ENCODE measurements at places on chromosomes 7 and 10.

GRCh38 chr10:80686734-80687475, 149.2 kb downstream of the SH2D4B start:
- DNase-seq, result no peak

DNA sequence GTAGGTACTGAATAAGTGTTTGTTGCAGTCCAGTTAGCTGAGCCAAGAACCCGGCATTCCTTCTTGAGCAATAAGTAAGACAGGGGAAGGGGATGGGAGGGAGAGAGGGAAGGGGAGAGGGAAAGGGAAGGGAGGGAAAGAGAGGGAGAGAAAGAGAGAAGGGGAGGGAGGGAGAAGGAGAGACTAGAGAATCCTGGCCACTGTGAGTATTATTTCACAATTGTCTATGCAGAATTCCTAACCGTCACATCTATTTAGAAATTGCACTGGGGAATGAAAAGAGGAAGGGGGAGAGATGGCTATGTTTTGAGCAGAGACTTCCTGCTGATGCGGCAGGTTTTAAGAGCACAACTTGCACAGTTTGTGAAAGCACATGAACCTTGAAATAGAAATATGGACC, 251.4 kb upstream of the ZMIZ1 start:
- no peak for DNase-seq

DNA sequence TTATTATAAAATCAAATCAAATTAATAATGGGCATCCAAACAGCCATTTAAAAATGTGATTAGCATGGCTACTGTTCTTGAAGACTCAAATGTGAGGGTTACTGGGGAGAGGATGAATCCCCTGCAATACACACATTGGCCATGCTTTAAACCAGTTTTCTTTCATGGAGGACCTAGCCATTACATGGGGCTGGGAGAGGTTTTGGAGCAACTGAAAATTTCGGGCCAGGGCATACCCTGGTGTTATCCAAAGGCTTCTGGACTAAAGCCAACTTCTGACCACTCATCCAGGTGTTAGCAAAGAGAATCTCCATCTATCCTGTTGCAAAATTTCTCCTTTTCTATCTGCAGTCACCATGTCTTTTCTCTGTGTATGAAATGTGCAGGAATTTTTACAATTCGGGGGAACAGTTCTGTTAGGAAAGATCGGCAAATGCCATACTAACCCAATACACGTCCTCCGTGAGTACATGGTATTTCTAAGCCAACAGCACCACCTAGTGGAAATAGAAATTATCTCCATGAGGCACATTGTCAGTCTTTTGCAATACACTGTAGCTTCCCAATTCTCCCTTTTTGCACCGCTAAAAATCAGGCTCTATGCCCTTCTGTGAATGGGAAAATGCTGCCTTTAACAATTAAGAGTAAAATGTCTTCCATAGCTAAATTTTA, 47.0 kb upstream of the ZNF107 start:
- no peak for DNase-seq

DNA sequence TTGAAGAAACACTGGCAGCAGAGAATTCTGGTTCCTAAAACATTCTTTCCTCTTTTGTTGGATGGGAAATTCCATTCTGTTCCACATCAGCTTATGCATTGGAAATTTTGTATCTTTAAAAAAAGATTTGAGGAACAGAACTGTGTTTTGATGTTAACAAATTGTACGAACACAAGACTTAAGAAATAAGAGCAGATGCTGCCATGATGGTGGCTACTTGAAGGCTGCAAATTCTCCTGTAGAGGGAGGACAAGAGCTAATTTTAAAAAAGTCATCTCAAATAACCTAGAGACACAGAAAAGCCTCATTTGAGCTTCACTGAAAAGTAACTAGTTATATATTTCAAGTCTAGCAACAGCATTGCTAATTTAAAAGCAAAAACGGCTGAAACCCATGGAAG, 29.8 kb downstream of the NDUFB2 start:
- no peak for DNase-seq

DNA sequence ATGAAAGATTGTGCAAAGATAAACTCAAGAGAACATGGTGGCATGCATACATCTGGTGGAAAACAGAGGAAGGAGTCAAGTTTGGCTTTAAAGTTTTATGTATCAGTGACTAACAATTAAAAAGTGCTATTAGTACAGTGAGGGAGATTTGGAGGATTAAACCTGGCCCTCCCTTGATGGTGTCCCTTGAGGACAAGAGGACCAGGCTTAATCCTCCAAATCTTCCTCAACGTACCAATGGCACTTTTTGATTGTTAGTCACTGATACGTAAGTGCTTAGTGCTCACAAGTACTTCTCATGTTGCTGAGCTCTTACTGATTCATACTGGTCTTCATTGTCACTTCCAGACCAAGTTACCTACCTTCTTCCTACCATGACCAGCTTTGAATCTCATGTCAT, 47.2 kb upstream of the SEMA3E start:
- DNase-seq, result no peak

DNA sequence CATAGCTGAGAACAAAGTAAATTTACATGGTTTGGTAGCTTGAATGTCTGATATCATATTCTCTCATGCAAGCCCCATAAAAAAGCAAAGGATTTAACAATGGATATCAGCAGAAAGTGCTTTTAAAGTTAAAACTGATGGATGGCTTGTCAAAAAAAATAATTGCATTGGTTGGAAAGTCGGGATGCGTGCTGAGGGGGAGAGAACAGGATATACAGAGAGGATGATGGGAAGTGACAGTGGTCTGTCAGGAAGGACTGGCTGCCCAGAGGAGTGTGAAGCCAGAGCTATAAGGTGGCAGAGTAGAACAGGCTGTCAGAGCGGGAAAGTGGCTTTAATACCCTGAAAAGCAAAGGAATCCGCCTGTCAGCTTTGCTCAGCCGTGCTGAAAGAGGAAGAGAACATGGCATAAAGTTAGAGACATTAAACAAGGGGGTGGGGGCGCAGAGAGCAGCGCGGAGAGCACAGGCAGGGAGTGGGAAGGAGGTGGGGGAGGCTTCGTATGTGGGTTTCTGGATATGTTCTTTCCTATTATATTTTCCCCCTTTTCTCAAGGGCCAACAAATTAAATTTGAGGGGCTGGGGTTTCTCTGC, 493.0 kb downstream of the LRMDA start:
- no peak for DNase-seq

DNA sequence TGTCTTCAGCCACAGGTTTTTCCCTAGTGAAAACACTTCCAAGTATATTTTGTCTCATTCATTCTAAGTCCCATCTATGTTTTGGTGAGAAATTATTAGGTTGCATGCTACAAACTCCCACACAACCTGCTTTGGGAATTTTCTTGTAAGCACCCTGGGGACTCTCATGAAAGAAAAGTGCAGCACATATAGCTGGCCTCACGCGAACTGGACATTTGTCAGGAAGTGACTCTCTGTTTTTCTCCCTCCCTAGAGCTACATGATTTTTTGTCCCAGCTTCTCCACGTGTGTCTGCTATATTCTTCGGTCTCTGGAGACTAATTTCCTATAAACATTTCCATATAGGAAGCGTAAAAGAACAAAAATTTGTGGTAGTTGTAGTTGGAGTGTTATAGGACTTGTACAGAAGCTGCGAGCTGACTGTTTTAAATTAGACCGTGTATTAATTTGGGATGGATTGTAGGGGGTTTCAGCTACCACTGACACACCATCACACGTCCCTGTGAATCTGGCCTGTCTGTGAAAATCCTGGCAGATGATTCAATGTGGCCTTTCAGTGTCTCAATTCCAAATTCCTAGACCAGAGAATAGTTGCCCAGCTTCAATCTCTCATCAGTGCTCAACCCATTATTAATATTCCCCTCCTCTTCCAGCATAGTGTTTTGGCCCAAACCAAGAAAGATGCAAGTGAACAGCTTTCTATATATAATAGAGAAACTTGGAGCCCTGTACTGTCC, 40.2 kb downstream of the ARL4A start:
- DNase-seq, result no peak

DNA sequence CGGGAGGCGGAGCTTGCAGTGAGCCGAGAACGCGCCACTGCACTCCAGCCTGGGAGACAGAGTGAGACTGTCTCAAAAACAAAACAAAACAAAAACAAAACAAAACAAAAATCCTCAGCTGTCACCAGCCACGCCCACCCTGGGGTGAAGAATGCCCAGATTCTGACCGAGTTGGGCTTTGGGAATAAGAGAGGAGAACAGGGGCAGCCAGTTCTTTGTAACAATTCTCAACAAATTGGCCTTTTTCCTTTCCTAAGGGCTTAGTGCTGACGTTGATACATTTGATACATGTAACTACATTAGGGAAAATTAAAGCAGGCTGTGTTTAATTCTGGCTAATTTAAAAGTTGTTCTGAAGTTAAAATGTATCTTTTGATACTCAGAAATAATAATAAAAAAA, 121.0 kb downstream of the EPC1 start:
- DNase-seq, result no peak

GRCh38 chr7:27423821-27424220, 181.2 kb downstream of the EVX1 start:
- DNase-seq, result no peak

DNA sequence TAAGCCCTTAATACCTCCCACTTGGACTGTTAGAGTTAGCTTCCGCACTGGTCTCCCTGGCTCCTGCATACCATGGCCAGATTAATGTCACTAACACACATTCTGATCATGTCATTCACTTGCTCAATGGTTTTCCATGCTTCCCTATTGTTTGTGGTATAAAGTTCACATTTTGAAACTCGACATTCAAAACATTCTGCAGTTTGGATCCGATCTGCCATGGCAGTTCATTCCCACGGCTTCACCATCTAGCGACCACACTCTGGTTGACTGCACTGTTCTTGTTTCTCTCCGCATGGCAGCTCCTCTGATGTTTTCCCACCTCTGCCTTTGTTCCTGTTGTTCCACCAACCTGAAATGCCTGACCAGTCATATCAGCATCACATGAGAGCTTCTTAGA, 87.4 kb upstream of the WAC start:
- DNase-seq, result no peak

DNA sequence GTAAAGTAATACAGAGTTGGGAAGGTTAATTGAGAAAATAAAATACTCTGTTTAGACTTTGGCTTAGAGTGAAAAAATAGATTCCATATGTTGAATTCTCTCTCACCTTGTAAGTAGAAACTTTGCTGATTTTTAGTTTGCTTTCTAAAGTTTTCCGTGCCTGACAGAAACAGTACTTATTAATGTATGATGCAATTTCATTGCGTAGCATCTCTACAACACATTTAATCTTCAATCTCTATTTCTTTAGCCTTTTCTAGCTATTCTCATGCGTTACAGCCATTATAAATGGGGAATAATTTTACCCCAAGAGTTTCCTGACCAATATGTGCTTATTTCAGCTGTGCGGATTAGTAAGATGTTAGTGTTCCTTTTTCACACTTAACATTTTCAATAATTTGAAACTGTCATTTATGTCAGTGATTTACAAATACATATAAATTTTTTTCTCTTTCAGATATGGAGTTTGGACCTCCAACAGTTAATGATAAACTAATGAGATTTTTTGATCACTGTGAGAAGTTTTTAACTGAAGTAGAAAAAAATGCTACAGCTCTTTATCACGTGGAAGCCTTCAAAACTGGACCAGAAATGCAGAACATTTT, 3.3 kb downstream of the MINPP1 start:
- no peak for DNase-seq

DNA sequence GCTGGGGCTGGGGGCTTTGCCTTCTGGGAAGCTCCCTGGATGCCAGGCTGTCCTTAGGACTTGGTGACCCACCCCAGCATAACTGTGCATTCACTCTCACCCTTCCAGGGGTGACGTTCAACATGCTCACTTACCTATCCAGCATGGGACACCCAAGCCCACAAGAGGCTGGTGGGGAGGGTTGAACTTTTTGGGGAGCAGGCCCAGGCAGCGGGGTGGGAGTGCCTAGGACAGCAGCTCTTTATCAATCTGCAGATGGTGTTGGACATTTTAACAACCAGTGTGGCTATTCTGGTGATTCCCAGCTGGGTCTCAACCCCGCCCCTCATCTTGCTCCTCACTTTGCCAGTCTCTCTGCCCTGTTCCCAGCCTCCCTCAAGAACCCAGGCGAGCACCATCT, 86.4 kb downstream of the CDH23 start:
- no peak for DNase-seq

DNA sequence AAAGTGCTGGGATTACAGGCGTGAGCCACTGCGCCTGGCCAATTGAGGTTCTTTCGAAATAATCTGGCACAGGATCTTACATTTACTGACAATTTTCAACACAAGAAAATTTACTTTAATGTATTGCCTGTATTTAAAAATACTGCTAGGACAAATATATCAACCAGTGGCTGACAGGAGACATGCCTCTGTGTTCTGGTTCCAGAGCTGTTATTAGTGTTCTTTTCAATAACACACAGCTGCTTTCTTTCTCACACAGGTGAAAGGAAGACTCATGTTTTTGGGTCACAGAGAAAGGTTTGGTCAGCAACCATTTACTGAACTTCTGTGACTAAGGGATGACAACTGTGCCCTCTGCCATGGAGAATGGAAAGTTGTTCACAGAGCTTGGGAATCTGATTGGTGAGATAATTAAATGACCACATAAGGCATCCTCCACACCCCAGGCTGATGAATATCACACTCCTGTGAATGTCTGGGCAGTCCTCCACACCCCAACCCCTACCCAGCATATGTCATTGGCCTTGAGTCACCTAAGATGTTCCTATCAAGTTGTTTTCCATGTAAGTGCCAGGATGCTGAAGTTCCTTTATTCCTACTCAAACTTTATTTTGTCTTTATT, 180.1 kb downstream of the RAPGEF5 start:
- DNase-seq, result no peak

- no peak for DNase-seq
Observed at GRCh38 chr7:18708204-18708603, 212.7 kb downstream of the HDAC9 start.

DNA sequence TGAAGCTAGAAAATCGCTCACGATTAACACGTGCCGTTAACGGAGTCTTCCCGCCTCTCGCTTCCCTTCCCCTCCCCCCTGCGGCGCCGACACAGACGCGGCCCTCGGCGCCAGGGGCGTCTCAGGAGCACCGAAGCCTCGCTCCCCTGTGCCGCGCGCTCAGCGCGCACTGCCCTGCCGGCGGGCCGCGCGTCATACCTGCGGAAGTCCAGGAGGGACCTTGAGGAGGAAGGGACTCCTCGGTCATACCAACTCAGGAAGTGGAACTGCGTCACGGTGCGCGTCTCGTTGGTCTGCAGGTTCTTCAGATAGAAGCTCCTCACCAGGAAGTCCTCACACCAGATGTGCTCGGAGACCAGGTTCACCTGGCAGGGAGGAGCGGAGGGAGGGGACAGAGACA, 239.6 kb downstream of the DNAJB6 start:
- DNase-seq, result peak; percentile 43

GRCh38 chr10:97882142-97883091, 32.8 kb downstream of the GOLGA7B start:
- no peak for DNase-seq

GRCh38 chr10:14358886-14359573, 28.3 kb upstream of the FRMD4A start:
- DNase-seq, result no peak

GRCh38 chr7:17545348-17545747, 246.9 kb downstream of the AHR start:
- no peak for DNase-seq

DNA sequence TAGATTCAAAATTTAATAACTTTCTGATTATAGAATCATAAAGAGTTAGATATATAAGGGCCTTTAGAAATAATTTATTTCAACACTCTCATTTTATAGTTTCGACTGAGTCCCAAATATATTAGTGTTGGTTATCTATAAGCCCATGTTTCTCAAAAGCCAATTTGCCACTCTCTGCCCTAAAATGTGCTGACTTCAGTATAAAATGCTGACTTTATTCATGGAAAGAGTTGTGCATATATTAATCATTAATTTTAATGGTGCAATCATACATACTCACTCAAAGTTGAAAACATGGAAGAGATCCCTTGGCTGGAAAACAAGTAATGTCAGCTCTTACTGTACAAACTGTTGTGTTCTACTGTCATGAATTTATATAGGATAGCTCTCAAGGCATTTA, 19.4 kb downstream of the ZWINT start:
- DNase-seq, result no peak

Measured in activated T-helper 1 cell treated with Interleukin-2 at 50 U/mL for 16 hours (primary cell).